Astrocyte of the cerebellum (primary cell): ENCODE measurements at places on chromosomes 12 and 14.

DNA sequence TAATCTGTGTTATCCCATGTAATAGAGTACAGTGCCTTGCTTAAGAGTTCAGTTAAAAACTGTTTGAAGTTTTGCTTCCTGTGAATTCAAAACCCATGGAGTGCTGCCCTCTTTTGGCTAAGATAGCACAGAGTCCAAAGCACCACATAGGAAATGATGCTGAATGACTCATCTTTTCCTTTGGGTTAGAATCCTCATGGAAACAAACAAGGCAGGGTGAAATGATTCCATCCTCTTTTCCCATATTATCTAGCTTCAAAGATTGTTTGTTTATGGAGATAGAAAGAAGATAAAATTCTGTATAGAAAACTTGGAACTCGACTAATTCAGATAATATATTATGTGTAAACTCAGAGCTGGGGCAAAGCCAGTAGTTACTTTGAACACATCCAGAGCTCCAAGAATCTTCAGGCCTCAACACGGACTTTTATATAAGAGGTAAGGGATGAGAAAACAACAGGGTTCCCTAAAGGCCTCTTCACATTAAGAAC is 87.4 kb downstream of the OTOGL start:
- peak; percentile 94 for DNase-seq

- no peak for DNase-seq
These were observed 133.6 kb upstream of the NOS1 start for GRCh38 chr12:117494833-117495655.

- no peak for DNase-seq
These were observed 6.7 kb upstream of the LMO3 start for GRCh38 chr12:16612647-16613046.

GRCh38 chr12:122099856-122100255 is 21.3 kb downstream of the MLXIP start:
- DNase-seq: no peak

- no peak for DNase-seq
These were observed 9.5 kb downstream of the TMEM106C start for GRCh38 chr12:47972895-47973294.

- peak; percentile 4 for DNase-seq
These were observed 79.2 kb downstream of the B4GALNT3 start for GRCh38 chr12:538731-539539.

DNA sequence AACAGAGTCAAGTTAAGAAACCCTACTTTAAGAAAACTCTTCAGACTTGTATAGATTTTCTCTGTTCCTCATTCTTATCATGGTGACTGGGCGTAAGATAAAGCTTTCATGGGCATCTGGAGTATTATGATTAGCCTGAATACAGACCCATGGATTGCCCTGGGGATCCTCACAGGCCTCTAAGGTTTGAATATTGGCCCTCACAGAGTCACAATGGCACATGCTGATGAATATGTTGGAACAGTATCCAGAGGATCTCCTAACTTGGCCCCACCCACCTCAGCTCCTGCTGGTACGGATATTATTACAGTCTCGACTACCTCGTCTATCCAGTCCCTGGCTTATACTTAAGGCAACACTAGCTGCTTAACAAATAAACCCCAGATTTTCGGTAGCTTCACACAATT is 8.1 kb downstream of the OSBPL8 start:
- DNase-seq: no peak

GRCh38 chr14:65255029-65255545 is 152.8 kb upstream of the MAX start:
- DNase-seq: no peak

- DNase-seq: no peak
These were observed 1.0 kb upstream of the GLRX5 start for GRCh38 chr14:95533822-95534221.

GRCh38 chr14:80930095-80930494 is 11.4 kb downstream of the CEP128 start:
- DNase-seq: no peak

- DNase-seq: no peak
These were observed 110.9 kb downstream of the TSPAN9 start for GRCh38 chr12:3187846-3188770.
